ENCODE measurements at places on chromosomes 5 and 9. TPM values are rescaled to one million over a fixed set of nuclear protein-coding genes. Genes with fewer than 3 reads are reported as not detected.

Gene MYMK
- total RNA-seq: not detected

Gene SPAG8
- total RNA-seq: 0.66 TPM

Gene RFESD
- 3.0 TPM for total RNA-seq

Gene PCDHGC4
- not detected for total RNA-seq

Gene SPATA31E1
- not detected for total RNA-seq
